ENCODE measurements at places on chromosomes 3 and 15.
A peak's percentile ranks its signal among the peaks of the same experiment; 100 is the strongest.

DNA sequence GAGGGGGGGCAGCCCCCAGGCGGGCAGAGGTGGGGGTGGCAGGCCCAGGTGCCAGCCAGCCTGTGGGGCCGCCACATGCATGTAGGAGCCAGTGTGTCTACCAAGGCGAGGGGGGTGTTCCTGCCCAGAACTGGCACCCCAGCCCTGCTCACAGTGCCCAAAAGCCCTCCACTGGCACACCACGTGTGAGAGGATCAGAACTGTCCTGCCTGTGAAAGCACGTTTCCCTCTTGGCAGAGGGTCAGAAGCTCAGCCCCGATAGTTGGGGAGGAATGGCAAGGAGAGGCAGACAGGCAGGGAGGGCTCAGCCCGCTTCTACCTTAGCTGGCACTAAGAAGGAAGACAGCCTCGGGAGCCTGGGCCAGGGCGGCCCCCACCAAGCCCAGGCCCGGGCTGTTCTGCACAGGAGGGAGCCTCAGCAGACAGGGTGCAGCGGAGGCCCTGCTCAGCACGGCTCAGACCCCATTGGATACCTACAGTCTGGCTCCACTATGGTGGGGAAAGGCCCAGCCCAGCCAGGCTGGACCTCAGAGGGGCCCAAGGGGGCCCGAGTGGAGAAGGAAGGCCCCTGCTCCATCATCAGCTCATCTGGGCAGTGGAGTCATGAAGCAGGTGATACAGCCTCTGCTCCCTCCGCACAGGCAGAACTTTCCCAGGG is 84.8 kb upstream of the LINGO1 start:
- DNase-seq: no peak

- no peak for DNase-seq
These were observed 72.9 kb downstream of the TM4SF4 start for GRCh38 chr3:149547413-149547812.

DNA sequence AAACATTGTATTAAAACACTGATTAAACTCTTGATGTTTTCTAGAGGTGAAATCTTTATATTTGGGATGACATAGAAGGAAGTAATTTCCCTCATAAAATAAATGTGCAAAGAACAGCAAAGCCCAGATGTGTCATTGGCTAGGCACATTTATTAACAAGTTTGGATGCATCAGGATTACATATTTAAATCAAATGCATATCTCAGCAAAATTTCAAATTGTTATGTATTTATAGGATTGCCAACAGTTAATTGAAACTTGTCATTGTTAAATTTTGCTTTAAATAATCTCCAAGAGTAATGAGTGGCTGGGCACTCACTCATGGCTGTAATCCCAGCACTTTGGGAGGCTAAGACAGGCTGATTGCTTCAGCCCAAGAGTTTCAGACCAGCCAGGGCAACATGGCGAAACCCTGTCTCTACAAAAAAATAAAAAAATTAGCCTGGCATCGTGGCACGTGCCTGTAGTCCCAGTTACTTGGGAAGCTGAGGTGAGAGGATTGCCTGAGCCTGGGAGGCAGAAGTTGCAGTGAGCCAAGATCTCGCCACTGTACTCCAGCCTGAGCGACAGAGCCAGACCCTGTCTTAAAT is 28.2 kb downstream of the ARIH1 start:
- DNase-seq: no peak

GRCh38 chr15:99123713-99124451 is 19.0 kb downstream of the SYNM start:
- DNase-seq: peak; percentile 91

DNA sequence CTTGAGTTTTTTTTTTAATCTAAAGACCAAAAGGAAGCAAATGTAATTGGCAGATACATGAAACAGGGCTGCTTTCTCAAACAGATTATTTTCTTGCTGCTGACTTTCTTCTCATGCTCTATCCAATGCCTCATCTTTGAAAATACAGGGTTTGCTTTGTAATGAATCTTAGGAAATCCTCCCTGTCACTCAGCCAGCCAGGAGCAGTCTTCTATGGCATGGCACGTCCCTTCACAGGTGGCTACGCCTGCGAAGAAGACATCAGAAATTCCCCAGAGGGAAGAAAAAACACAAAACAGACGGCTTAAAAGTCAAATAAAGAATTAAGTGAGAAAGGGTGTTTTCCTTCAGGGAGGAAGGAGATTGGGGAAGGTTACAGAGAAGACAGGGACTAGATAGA is 242.5 kb downstream of the IGSF11 start:
- no peak for DNase-seq

DNA sequence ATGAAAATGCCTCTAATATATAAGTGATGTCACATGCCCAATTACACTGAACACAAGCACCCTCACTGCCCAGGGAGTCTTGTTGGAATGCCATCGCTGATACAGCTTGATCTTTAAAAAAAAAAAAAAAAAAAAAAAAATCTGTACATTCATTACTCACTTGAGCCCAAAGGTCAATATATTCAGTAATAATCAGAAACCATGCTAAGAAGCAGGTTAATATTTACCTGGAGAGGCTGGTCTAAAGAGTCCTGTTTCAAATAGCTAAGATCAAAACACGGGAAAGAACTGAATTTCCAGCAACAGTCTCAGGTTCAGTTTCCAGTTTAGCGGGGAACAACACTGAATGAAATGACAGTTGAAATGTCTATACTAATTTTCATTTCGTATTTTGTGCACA is 109.9 kb downstream of the UACA start:
- peak; percentile 30 for DNase-seq

DNA sequence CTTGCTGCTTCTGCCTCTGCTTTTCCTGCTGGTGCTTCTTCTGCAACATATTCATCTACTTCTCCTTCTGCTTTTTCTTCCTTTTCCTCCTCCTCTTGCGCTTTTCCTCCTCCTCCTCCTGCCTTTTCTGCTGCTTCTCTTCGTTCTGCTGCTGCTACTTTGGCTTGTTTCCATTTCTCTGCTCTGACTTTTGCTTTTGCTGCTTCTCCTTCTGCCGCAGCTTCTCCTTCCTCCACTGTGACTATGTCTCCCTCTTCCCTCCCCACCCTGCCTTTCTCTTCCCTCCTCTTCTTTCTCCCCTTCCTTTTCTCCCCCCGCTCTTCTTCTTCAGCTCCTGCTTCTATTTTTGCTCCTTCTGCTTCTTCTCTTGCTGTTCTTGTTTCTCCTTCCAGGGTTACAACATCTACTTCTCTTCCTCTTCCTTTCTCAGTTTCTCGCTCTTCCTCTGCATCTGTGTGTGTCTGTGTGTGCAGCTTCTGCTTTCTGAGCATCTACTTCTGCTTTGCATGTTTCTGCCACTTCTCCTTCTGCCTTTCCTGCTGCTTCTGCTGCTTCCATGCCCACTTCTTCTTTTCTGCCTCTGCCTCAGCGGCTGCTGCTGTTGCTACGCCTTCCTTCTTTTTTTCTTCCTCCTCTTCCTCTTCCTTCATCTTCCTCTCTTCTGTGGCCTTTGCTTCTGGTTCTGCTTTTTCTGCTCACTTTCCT is 51.4 kb downstream of the FAM43A start:
- no peak for DNase-seq

All from HT-29 (cell line).